ENCODE measurements at places on chromosomes 4 and X.
A peak's percentile ranks its signal among the peaks of the same experiment; 100 is the strongest.

DNA sequence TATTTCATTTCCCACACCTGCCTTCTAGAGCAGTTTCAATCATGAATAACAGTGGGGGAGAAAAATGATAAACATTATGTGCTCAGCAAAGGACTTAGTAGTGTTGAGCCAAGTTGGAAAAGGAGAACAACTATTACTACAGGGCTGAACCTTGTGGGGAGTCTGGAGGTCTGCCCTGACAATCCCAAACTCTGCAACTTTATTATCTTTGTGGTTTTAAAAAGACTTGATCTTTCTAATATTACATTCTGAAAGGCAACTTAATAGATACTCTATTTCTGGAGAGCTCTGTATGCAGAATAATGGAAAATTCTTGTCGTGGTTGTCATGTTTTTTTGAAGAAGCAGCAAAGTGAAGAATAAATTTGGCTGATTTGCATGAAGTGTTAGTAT lies 116.1 kb downstream of the SPCS3 start:
- no peak for DNase-seq

- no peak for DNase-seq
Measured at GRCh38 chrX:23381099-23382087, 46.7 kb downstream of the PTCHD1 start.

- DNase-seq: no peak
Measured at GRCh38 chrX:34778916-34779315, 121.8 kb upstream of the TMEM47 start.

GRCh38 chr4:24878636-24879016 lies 34.2 kb downstream of the CCDC149 start:
- DNase-seq: no peak

DNA sequence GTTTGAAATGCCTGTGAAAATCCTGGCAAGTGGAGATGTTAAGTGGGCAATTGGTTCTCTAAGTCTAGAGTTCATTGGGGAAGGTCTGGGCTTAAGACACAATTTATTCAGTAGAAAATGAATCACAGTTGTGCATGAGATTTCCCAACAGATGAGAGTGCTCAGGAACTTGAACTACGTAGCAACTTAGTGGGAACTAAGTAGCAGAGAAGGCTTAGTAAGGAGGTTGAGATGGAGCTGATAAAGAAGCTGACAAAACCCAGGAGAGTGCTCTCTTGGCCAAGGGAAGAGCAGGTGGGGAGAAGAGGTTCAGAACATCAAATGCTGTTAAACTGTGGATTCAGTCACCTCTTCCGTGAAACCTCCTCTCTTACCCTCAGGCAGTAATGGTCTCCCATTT lies 33.0 kb downstream of the AFF1 start:
- no peak for DNase-seq

GRCh38 chrX:119118780-119119395 lies 8.7 kb downstream of the KIAA1210 start:
- DNase-seq: no peak

GRCh38 chr4:173522160-173522950 lies 7.7 kb downstream of the HAND2 start:
- peak; percentile 44 for DNase-seq

- no peak for DNase-seq
Measured at GRCh38 chr4:79874197-79874596, 198.8 kb downstream of the ANTXR2 start.

DNA sequence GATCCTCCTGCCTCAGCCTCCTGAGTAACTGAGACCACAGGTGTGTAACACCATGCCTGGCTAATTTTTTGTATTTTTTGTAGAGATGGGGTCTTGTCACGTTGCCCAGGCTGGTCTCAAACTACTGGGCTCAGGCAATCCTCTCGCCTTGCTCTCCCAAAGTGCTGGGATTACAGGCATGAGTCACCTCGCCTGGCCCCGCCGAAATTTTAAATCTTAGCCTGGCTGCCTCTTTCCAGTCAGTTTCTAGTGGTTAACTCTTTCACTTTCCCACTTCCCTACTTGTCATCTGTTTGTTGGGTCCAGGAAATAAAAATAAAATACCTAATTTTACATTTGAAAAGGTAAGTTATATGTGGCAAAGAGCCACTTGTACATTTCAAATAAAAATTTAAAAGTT lies 62.4 kb downstream of the TMEM165 start:
- DNase-seq: no peak

- DNase-seq: no peak
Measured at GRCh38 chr4:123383566-123383965, 13.0 kb upstream of the SPRY1 start.

- no peak for DNase-seq
Measured at GRCh38 chr4:80183250-80184052, 13.9 kb upstream of the PRDM8 start.

- no peak for DNase-seq
Measured at GRCh38 chrX:40755291-40756249, 20.2 kb upstream of the MED14 start.

GRCh38 chr4:98473046-98473445 lies 185.4 kb downstream of the TSPAN5 start:
- DNase-seq: no peak

GRCh38 chr4:168758351-168758876 lies 251.6 kb downstream of the CBR4 start:
- DNase-seq: no peak

DNA sequence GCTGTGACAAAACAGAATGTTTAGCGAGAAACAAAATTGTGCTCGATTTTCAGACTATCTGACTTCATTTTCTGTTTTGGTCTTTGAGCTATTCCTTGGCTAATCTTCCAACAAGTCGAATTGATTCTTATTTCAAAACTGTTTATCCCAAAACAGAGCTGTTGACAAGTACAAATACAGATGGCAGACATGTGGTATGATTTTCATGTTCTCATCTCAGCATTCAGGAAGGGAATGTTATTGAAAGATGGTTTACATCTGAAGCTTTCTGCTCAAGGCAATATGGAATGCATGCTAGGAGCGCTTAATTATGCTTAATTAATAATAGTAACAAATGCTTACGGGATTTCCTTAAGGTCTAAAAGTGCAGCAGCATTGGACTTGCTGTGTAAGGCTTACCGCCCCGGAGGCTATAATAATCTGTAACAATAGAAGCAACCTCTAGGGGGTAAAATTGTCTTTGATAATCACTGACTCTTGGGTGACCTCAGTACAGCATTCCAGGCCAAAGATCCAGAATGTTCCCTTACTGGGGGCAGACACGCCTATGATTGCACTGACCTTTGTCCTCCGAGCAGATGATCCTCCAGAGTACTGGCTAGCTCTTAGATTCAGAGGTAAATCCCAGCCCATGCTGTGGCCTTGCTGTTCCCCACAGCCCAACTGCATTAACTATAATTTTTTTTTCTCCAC lies 16.4 kb downstream of the LSM6 start:
- no peak for DNase-seq

DNA sequence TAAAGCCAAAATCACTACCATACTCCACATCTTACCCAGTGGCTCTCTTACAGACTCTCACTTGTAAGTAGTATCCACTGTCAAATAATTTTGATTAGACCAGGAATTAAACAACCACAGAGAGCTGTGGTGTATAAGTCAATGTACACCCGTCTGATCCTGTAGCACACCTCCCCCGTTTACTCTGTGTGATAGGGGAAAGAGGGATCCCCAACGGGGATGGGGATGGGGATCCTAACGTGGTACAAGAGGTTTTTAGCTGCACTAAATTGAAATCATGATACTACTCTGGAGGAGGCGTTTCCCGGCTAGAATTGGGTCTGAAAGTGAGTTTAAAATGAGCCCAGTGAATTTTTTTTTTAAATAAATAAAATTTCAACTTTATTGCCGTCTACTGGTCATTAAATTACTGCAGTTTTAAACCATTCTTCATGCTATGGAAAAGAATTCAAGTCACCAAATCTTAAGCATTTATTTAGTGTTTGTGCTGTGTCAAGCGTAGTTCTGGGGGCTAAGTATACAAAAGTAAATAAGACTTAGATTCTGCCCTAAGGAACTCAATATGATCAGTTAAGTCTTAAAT lies 76.6 kb downstream of the INTS12 start:
- DNase-seq: no peak

GRCh38 chr4:87270144-87270543 lies 49.7 kb upstream of the KLHL8 start:
- DNase-seq: no peak

Measured in NCI-H510A (cell line).